ENCODE measurements at places on chromosomes 6 and 20.

DNA sequence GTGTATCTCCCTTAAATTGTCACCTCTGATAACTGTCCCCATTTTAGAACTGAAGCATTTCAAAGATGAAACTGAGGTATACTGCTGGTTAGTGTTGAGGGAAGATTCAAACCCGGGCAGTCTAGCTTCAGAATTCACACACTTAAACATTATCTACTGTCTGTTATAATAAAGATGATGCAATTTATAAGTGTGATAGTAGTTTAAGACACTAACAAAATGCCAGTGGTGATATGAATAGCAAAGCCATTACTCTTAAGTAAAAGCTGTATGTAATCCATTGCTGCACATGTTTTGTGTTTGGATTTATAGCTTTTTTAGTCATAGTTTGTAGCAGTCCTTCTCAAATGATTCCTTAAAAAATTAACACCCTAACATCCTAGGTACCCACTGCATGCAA, 19.8 kb downstream of the USP45 start:
- no peak for DNase-seq

GRCh38 chr6:57324538-57324937, 7.1 kb downstream of the PRIM2 start:
- no peak for DNase-seq

GRCh38 chr6:3400162-3400561, 56.7 kb downstream of the SLC22A23 start:
- no peak for DNase-seq

DNA sequence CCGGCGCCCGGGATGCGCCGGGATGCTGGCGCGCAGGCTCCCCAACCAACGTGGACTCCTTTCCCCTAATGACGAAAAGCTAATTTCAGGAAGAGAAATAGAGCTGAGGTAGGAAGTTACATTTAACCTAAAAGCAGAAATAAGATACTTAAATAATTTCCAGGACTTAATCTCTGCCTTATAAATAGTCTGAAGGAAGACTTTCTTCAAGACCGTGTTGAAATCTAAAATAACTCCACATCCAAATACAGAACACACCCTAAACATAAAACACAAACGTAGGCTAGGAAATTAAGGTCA, 1.3 kb downstream of the ASF1A start:
- no peak for DNase-seq

GRCh38 chr6:113564371-113565171, 292.6 kb upstream of the MARCKS start:
- no peak for DNase-seq

GRCh38 chr6:12992770-12993169, 276.2 kb downstream of the PHACTR1 start:
- no peak for DNase-seq

DNA sequence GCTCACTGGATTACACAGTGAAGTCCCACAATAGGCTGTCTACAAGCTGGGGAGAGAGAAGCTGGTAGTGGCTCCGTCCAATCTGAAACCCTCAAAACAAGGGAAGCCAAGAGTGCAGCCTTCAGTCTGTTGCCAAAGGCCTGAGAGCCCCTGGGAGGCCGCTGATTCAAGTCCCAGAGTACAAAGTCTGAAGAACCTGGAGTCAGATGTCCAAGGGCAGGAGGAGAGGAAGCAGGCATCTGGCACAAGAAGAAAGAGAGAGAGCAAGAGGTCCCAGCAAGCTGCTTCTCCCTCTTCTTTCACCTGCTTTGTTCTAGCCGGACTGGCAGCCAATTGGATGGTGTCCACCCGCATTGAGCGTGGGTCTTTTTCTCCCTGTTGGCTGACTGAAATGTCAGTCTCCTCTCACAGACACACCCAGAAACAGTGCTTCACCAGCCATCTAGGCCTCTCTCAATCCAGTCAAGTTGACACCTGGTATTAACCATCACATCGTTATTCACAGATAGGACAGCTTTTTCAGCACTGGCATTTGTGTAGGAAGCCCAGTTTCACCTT, 51.2 kb downstream of the CRYBG1 start:
- no peak for DNase-seq

GRCh38 chr20:49283703-49284625, 6.1 kb upstream of the ZNFX1 start:
- DNase-seq: no peak

GRCh38 chr6:100823041-100823440, 58.1 kb downstream of the ASCC3 start:
- no peak for DNase-seq

DNA sequence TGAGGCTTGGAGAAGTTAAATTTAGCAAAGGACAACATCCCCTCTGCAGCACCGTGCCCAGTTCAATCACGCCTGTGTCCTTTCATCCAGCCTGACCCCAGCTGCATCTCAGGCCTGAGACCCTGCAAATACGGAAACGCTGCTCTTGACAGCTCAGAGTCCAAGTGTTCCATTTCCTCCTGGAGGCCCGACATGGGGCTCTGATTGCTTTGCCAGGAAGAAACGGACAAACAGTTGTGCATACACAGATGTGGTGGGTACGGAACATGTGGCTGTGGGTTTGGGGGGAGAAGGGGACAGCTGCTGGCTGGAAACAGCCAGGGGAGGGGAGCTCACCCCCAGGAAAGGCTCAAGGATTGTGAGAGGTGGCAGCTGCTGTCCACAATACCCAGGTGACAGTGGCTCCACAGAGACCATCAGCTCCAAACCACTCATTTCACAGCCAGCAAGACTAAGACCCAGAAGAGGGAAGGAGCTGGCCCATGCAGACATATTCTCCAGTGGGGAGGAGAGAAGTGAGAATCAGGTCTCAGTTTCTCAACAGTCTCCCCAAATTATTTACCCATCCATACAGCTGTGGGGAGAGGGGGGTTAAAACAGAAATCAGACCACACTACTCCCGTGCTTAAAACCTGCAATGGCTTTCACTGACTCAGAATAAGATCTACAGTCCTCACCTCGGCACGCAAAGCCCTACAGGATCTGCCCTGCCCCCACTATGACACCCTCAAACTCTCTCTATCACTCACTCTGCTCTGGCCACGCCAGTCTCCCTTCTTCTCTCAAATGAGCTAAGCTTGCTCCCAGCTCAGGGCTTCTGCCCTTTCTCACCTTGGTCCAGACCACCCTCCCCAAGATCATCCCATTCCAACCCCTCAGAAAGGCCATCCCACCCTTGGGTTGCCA, 89.1 kb downstream of the PREX1 start:
- no peak for DNase-seq

GRCh38 chr6:1901556-1901955, 291.8 kb downstream of the FOXC1 start:
- DNase-seq: no peak

DNA sequence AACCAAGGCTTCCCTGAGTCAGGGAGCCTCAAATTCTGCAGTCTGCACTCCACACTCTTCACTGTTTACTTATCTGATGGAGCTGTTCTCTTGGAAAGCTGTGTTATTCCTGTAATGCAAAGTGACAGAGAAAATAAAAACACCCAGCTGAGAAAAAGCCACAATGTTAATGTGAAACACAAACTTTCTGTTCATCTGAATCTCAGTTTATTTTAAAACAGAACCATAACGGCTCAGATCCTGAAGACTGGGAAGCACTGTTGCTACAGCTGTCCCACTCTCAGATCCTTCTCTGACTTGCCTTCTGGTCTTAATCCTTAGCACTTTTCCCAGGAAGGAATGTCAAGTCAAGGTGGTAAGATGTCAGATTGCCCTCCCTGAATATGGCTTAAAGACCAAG, 736.6 kb downstream of the DHX35 start:
- no peak for DNase-seq

DNA sequence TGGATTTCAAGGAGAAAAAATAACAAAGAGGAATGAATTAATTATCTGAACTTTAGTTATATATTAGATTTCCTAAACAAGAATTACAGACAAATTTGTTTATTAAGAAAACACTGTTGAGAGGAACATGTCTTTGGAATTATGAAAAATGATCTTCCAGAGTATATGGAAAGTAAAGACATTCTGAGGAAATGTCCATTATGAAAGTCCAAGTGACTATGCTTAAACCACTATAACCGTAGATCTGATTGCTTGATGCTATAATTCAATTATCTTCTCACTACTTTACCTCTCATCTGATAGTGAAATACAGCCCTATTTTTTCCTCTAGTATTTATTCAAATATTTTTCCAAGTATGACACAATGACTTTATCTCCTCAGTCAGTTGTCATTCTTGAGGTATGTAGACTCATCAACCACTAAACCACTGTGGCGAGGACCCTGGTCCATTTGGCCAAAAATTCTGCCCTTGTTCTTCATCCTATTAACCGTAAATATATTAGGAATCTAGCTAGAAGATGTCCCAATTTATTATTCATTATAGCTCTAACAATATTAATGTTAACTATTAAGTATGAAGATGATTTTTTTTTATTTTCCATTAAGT, 37.3 kb upstream of the AHI1 start:
- DNase-seq: no peak

DNA sequence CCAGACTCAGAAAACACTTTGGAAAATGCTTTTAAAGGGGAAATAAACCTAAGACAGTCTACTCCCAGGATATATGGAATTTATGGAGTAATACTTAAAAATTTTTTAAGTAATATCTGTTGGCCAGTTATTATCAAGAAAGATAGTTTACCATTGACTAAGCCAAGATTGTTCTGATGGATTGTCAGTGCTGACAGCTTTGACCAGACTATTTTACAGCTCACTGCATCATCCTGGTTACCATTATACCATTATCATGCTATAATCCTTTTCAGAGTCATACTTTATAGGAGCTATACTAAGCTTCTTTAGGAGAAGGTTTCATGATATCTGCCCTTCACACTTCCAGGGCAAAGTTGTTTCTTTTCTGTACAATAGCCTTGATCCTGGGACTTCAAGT, 16.5 kb downstream of the GTF2H5 start:
- DNase-seq: no peak

- DNase-seq: no peak
These were observed 17.4 kb upstream of the CD83 start for GRCh38 chr6:14100138-14100537.

GRCh38 chr6:166864333-166864732, 92.0 kb downstream of the RNASET2 start:
- no peak for DNase-seq

GRCh38 chr6:169701311-169701953, 397 bp downstream of the WDR27 start:
- DNase-seq: no peak

DNA sequence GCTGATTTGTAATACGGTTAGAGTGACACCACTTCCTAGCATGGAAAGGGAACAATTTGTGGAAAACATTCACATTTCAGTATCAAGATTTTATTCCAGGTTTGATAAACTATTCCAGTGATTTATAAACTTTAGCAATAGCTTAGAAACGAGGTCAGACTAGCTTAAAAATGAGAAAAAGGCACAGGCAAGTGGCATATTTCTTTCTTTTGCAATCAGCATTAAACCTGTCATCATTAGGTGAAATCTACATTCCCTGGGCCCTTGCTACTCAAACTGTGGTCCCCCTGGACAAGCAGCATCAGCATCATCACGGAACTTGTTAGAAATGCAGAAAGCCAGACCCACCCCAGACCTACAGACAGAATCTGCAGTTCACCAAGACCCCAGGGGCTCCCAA, 29.9 kb downstream of the TBC1D7 start:
- no peak for DNase-seq

GRCh38 chr6:167441715-167442206, 116.9 kb downstream of the TTLL2 start:
- no peak for DNase-seq

- DNase-seq: no peak
These were observed 29.7 kb downstream of the STK35 start for GRCh38 chr20:2131366-2131765.

- DNase-seq: no peak
These were observed 8.7 kb upstream of the MYBL2 start for GRCh38 chr20:43658069-43658722.

DNA sequence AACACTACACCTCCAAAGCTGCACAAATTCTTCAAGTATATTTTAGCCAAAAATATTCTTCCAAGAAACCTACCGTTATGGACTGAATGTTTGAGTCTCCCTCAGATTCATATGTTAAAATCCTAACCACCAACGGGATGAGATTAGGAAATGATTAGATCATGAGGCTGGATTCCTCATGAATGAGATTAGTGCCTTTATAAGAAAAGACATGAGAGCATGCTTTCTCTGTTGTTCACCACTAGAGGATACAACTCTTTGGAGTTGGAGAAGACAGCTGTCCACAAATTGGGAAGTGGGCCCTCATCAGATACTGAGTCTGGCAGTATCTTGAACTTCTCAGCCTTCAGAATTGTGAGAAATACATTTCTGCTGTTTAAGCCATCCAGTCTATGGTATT, 7.1 kb upstream of the SLC17A4 start:
- no peak for DNase-seq

DNA sequence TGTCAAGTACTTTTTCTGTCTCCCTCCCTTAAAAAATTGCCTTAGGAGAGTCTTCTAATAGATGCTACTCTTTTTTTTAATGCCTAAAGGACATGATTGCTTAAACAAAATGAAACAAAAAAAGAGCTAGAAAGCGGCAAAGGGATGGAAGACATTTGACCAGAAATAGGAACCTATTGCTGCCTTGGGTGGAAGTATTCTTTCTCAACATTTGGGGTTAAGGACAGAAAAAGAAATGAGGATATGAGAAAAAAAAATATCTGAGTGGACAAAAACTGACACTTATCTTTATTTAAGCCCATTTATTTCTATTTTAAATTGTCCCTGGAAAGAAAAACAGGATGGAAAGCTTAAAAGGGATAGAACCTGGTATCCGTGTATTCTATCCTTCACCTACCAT, 664.9 kb upstream of the CITED2 start:
- DNase-seq: no peak

DNA sequence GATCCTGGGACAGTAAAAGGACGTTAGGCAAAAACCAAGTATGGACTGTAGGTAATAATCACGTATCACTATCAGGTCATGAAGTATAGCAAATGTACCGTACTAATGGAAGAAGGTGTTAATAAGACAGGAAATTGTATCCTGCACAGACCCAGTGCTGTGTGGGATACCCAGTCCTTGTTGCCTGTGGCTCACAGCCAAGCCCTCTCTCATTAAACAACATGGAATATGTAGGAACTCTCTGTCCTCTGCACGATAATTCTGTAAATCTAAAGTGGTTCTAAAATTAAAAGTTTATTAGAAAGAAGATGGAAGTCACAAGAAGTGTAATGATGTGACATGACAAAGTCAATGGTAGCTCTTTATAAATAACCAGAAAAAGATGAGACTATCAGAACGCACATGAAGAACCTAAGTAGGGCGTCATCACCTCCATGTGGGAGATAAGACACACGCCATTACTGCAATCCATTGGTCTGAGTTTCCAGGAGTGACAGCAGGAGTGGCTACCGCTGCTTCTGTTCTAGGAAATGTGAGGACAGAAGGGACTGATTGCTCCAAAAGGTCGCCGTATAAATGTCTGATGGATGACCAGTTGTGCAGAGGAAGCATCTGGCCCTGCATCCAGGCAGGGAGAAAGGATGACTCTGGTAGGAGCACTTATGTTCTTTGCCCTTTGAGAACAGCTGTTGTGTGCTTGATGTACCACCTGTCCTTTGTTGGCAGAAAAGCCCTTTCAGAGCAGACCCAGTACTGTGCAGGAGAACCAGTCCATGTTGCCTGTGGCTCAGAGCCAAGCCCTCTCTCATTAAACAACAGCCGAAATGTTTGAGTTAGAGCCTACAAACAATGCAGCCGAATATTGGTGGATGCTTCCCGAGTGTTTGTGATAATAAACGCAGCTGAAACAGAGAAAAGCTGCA, 125.6 kb downstream of the FIG4 start:
- no peak for DNase-seq
